ENCODE measurements at places on chromosomes 7 and 10.

- no peak for DNase-seq
Measured at GRCh38 chr10:80032503-80032902, 46.0 kb upstream of the TMEM254 start.

- DNase-seq, result no peak
Measured at GRCh38 chr7:407721-408539, 111.7 kb downstream of the PDGFA start.

GRCh38 chr7:148146346-148146745, 444.2 kb upstream of the C7orf33 start:
- no peak for DNase-seq

DNA sequence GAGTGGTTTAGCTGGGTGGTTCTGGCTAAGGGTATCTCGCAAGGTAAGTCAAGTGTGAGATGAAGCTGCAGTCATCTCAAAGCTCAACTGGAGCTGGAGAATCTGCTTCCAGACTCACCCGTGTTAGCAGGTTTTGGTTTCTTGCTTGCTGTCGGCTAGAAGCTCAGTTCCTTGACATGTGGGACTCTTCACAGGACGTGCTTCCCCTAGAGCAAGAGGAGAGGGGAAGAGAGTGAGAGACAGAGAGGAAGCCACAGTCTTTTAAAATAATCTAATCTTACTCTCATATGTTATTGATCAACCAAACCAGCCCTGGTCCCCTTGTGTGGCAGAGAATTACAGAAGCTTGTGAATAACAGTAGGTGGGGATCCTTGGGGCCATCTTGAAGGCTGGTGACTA, 199.5 kb downstream of the REEP3 start:
- DNase-seq, result no peak

DNA sequence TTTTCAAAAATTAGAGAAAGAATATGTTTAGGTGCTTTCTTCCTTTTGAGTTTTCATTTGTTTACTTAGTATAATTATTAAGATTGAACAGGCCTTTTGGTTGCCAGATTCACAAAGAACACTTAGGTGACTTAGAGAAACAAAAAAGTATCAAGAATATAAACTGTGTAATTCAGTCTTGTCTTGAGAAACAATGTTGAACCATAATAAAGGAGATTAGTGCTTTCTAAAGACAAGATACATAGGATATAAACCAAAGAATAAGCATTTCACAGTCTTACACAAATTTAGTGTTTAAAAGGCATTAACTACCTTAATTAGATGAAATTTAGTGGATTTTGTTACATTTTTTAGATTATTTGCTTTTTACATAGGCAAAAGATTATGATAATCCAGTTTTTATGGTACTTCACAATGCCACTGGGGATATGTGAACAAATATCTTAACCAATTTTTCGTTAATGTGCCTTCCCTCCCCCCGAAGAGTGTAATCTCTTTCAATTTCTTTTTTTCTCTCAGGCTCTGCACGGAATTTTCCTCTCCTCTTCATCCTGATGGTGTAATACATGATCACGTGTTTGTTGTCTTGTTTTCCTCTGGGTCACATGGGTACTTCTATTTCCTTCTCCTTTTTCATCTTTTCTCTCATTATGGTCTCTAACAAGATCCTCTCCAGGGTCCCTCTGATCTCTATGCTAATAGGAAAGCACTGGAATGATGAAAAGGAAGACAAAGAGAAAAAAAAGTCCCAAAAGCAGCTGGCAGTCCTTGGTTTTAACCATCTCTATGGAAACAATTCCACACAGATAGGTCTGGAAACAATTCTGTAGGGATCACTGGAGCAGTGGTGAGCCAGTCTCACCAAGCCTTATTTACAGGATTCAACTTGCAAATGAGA, 3.7 kb upstream of the HNRNPH3 start:
- DNase-seq, result no peak

GRCh38 chr7:64907641-64908326, 4.7 kb downstream of the ZNF273 start:
- no peak for DNase-seq

DNA sequence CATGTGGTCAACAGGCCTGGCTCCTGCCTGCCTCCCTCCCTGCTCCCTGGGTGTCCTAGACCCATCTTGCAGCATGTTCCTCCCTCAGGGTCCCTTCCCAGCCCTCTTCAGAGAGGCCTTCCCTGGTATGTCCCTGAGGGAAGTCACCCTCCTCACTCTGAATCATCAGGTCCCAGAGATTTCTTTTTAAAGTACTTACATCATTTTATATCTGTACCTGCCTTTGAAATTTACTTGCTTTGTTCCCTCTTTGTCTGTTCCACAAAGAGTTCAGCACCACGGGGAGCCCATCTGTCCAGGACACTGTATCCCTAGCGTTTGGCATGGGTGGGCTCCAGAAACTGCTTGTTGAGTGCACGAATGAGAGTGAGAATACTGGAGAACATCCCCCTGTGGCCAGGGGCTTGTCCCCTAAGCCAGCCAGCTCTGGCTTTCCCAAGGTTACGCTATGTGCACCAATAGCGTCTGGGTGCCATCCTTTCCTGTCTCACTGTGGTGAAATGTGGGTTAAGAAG, 50.6 kb upstream of the IGFBP3 start:
- no peak for DNase-seq

- no peak for DNase-seq
Measured at GRCh38 chr7:66727058-66727457, 13.5 kb upstream of the RABGEF1 start.

DNA sequence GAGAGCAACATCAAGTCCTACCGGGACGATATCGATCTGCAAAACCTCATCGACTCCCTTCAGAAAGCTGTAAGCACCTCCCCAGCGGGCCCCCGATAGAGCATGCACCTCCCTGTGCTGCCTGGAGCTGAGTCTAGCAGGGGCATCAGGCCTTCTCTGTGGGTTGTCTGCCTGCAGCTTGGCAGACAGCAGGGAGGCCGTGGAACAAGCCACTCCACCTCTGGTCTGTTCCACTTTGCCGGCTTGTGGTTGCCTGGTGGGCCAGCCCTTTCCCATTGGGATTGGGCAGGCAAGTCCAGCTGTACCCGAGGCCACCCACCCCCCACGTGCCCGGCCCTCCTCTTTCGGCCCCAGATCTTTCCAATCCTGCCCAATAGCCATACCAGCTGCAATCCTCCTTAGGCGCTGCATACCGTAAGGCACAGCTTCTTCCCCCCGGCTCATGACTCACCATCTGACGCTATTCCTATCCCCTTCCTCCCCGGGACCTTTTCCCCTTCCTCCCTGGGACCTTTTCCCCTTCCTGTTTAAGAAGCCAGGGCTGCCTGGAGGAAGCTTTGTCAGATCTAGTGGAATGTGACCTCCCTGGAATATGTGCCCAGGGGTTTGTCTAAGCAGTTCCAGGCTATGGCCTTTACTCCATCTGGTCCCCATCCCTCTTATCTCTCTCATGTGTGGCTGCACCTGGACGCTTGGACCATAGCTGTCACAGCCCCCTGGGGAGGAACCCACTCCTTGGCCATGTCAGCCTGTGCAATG, 28.1 kb upstream of the SH2D4B start:
- DNase-seq, result no peak

DNA sequence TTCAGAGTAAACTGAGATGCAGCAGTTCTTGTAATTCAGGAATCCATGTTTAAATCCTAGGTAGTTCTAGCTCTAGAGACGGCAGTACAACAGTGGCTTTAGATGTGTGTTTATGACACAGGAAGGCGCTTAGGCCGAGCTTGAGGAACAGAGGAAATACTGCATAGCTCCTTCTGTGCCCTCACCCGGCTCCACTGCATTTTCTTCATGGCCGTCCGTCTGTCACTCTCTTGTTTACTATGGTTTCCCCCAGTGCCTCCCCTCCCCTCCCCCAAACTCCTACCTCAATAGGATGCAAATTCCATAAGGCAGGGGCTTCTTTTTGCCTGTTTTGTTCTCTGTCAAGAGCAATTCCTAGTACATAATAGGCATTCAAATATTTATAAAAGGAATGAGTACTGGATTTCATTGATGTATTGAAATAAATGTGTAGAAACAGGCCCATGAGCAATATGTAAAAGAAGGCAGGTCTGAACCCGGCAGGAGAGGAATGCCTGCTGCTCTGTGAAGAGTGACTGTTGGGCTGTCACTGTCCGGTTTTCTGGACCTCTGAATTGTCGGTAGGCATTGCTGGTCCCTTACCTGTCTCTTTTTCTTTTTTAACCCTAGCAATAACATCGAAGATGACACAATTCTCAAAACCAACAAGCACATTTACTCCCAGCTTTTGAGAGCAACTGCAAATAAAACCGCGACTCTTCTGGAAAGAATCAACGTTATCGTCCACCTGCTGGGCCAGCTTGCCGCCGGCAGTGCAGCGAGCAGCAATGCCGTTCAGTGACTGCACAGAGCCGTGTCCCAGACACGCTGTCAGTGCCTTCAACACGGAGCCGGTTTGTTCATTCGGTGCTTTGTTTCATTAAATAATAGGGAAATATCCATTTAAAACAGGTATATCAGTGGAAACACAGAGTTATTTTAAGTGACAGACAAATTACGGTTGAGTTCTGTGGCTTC, 12.7 kb downstream of the MMP21 start:
- no peak for DNase-seq

DNA sequence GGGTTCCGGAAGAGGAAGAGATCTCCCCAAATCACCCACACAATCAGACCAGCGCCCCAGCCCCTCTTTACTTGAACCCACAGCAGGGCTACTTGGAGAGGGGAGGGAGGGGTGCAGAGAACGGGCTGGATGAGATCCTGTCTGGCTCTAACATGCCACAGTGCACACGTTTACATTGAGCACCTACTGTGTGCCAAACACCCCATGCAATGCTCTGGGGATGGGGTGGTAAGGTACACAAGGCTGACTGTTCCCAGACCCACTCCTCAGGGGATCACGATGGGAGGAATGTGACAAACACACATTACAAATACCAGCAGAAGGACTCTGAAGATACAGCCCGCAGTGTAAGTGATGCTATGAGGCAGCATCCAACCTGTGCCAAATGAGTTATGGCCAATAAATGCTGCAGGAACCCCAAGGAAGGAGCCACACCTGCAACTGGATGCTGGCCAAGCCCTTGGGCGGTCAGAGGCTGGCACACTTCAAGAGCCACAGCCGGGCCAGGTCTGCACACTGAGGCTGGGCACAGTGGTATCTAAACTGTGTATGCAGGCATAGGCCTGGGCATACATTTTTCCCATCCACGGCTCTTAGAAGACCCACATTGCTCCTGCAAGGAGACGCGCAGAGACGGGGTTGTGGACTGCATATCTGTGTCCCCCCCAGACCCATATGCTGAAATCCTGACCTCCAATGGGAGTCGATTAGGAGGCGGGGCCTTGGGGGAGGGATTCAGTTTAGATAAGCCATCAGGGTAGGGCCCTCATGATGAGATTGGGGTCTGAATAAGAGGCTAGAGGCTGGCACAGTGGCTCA, 6.4 kb downstream of the SPOCK2 start:
- DNase-seq, result no peak

GRCh38 chr7:132109769-132110168, 466.5 kb downstream of the PLXNA4 start:
- DNase-seq, result no peak

GRCh38 chr10:119285495-119286267, 78.3 kb downstream of the GRK5 start:
- DNase-seq, result no peak

DNA sequence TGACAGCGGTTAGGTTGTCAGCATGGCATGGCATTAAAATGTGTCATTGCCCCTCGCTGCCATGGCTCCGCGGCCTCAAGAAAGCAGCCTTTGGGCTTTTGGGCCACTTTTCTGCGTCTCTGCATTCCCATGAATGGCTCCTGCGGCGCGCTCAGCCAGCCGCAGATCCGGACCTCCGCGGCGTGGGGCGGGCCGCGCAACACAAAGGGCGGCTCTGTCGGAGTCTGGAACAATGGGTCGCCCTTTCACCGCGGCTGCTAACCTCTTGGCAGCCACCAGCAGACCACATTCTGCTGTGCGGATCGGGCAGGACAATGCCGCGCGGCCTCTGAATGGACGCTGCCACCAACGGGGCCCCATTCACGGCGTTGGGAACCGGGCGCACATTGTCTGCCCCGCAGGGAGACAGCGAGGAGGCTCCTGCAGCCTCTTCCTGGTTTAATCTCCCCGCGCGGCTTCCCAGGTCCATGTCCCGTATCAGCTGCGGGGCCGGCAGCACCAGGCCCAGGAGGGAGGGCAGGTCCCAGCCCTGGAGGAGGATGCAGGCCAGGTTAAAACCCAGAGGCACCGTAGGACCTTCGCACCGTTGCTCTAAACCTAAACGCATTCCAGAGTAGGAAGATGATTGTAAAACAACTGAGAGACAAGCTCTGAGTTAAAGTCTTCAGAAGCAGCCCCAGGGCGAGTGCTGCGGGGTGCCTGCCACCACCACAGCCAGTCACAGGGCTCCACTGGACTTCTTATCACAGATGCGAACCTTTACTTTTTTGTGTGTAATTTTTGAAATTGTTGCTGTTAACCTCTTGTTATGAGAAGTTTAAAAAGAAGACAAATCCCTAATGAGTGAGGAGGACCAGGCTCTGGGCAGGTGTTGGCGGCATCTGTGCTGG, 71.6 kb downstream of the NKX6-2 start:
- DNase-seq, result no peak

DNA sequence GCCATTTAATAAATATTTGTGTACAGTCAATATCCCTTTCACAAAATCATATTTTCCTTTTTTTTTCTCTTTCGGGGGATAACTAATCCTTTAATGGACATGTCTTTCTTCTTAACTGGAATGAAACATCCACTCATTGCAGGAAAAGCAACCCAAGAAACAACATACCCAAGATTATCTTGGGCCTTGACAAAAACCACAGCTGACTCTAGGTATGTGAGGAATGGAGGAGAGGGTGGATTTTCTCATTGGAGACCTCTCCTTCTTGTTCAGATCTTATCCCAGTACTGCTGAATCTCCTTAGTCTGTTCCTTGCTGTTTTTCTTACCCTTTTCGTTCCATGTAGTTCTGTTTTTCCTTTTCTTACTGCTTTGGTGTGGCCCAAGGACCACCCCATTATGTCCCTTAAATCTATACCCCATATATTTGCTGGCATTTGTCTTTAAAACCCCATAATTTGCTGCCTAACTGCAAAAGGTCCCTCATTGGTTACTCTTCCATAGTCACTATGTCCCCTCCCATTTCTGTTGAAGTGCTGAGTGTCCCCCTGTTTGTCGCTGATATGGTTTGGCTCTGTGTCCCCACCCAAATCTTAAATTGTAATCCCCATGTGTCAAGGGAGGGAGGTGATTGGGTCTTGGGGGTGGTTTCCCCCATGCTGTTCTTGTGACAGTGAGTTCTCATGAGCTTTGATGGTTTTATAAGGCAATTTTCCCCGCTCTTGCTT, 6.8 kb upstream of the CDK6 start:
- DNase-seq, result no peak

DNA sequence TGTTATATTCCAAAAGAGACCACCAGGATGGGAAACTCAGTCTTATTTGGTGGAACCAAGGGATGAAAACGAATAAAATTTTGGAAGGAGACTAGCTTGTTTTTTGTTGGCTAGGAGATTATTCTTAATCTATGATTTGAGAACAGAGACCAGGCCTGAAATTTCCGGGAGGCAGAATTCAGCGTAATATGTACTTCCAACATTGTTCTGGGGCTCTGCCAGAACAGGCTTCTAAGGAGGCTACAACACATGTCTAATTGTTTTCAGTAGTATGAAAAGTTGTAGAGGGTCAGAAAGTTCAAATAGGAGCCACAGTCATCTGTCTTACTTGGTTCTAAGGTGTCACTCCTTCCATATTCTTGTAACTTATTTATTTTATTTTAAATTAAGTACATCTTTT, 1.7 kb downstream of the DDX21 start:
- DNase-seq, result no peak

- DNase-seq, result no peak
Measured at GRCh38 chr10:46016811-46017210, 13.6 kb downstream of the NCOA4 start.
